Fibroblast of lung (primary cell): ENCODE measurements at places on chromosomes 3 and 15. TPM values are rescaled to one million over a fixed set of nuclear protein-coding genes. Genes with fewer than 3 reads are reported as not detected.

DNA sequence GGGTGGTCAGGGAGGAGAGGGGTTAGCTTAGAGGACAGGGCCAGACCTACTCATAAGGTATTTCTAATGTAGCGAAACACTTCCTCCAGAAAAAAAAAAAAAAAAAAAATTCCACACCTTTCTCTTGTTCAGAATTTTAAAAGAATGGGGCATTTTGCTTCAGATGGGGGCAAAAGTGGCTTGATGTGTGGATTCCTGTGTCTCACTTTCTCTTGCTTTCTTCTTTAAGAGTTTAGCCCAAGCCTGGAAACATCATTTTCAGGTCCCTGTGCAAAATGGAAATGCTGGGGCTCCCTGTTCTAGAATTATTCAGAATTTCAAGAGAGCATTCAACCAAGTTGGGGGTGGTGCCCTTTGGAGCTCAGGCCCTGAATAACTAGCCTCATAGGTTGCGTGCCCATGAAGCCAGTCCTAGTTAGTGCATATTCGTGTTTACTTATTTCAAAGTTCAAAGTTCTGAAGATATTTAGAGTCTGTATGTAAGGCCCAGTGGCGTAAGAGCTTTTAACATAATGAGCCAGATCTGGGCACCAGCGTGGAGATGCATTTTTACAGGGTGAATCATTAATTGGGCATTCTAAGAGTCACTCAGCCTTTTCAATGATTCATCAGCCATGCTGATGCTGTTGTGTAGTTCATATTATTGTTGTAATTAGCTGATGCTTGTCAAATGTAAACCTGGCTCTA, 104.5 kb downstream of the RPLP1 start:
- H3K27me3 ChIP-seq: peaks cover 6% of the 10 kb centered on the region
- DNase-seq: peak; percentile 94
- H3K36me3 ChIP-seq: no peaks in the 10 kb centered on the region
- H3K27ac ChIP-seq: no peak overlapping the region
- H3K4me3 ChIP-seq: no peak overlapping the region
- peaks cover 3% of the 10 kb centered on the region for H3K4me1 ChIP-seq

DNA sequence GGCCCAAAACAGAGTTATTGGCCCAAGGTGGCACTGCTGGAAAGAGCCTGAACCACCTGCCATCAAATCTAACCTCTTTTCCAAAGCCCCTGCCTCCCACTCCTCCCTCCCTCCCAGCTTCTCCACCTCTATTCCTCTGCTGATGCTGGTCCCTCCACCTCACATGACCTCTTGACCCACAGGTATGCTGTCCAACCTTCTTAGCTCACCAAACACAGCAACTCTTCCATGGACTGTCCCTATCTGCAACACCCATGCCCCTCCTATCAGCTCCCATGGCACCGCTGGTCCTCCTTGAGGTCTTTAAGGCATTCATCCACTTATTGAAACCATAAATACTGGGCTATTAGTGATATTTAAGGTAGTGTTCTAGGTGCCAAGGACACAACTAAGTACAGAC, 12.6 kb downstream of the NUP210 start:
- no peak overlapping the region for H3K4me3 ChIP-seq
- no peak overlapping the region for H3K27ac ChIP-seq
- no peak for DNase-seq
- H3K27me3 ChIP-seq: no peaks in the 10 kb centered on the region

- no peak for DNase-seq
- no peak overlapping the region for H3K4me3 ChIP-seq
- no peaks in the 10 kb centered on the region for H3K36me3 ChIP-seq
- no peaks in the 10 kb centered on the region for H3K27me3 ChIP-seq
- no peak overlapping the region for H3K27ac ChIP-seq
- H3K4me1 ChIP-seq: no peaks in the 10 kb centered on the region
These were observed 243.2 kb downstream of the KLF13 start for GRCh38 chr15:31569836-31570235.

GRCh38 chr3:37041546-37042195, 48.4 kb downstream of the MLH1 start:
- H3K4me1 ChIP-seq: peaks cover 2% of the 10 kb centered on the region
- H3K27me3 ChIP-seq: no peaks in the 10 kb centered on the region
- H3K27ac ChIP-seq: no peak overlapping the region
- no peak overlapping the region for H3K4me3 ChIP-seq
- H3K36me3 ChIP-seq: peaks cover 6% of the 10 kb centered on the region

DNA sequence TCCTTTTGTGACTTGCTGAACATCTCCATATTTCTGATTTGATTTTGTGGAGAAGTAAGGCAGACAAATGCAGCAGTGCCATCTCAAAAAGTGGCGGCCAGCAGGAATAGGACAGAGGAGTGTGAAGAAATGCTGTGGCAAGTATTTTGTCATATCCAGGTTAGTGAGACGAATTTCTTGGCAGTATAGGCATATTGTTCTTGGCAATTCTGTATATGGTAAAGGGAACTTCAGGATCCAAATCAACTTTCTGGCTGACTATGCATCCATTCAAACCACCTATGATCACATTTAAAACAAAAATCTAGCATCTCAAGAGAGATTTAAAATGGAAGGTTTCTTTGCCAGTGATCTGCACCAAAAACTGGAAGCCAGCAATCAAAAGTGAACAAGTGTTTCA, 228.0 kb downstream of the DTWD1 start:
- peaks cover 13% of the 10 kb centered on the region for H3K4me1 ChIP-seq
- H3K27me3 ChIP-seq: no peaks in the 10 kb centered on the region
- DNase-seq: peak; percentile 42
- peak overlapping the region; percentile 83 for H3K27ac ChIP-seq
- no peak overlapping the region for H3K4me3 ChIP-seq

GRCh38 chr3:49648354-49649019, 25.7 kb upstream of the APEH start:
- H3K4me1 ChIP-seq: no peaks in the 10 kb centered on the region
- H3K4me3 ChIP-seq: no peak overlapping the region
- H3K27me3 ChIP-seq: no peaks in the 10 kb centered on the region
- no peaks in the 10 kb centered on the region for H3K36me3 ChIP-seq
- H3K27ac ChIP-seq: no peak overlapping the region

- no peaks in the 10 kb centered on the region for H3K4me1 ChIP-seq
- H3K27me3 ChIP-seq: no peaks in the 10 kb centered on the region
- DNase-seq: peak; percentile 23
- no peaks in the 10 kb centered on the region for H3K36me3 ChIP-seq
These were observed 26.5 kb upstream of the AADACL2 start for GRCh38 chr3:151707216-151707615.

- H3K36me3 ChIP-seq: no peaks in the 10 kb centered on the region
- DNase-seq: peak; percentile 70
- H3K4me1 ChIP-seq: no peaks in the 10 kb centered on the region
- no peak overlapping the region for H3K27ac ChIP-seq
- peaks cover 5% of the 10 kb centered on the region for H3K27me3 ChIP-seq
- H3K4me3 ChIP-seq: peak overlapping the region; percentile 49
These were observed 6.4 kb downstream of the CELSR3 start for GRCh38 chr3:48656061-48656840.

- H3K4me1 ChIP-seq: no peaks in the 10 kb centered on the region
- H3K4me3 ChIP-seq: no peak overlapping the region
- no peaks in the 10 kb centered on the region for H3K36me3 ChIP-seq
- peaks cover 12% of the 10 kb centered on the region for H3K27me3 ChIP-seq
These were observed 57.2 kb upstream of the TOPAZ1 start for GRCh38 chr3:44184319-44184953.

- H3K36me3 ChIP-seq: no peaks in the 10 kb centered on the region
- no peak overlapping the region for H3K27ac ChIP-seq
- no peaks in the 10 kb centered on the region for H3K27me3 ChIP-seq
These were observed 145.5 kb upstream of the SYNPR start for GRCh38 chr3:63132461-63133250.

DNA sequence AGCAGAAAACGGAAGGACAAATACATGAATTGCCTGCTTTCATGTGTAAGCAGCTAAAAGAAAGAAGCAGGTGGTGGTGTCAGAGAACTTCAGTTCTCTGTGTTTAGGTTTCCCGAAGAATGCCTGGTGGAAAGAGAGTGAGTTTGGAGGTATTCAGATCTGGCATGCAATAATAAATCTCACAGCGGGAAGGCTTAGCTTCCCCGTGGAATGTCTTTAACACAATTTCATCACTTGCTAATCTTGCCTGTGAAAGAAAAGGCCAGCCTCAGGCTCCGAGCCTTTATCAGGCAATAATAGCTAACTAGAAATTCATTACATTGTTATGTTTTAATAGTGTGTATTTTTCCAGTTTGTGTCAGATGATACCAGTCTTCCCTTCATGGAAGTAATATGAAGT, 220.3 kb downstream of the PDZRN3 start:
- no peaks in the 10 kb centered on the region for H3K36me3 ChIP-seq
- DNase-seq: peak; percentile 10
- H3K27ac ChIP-seq: no peak overlapping the region
- H3K27me3 ChIP-seq: no peaks in the 10 kb centered on the region
- H3K4me3 ChIP-seq: no peak overlapping the region

GRCh38 chr3:61750766-61751165, 189.4 kb downstream of the PTPRG start:
- H3K27ac ChIP-seq: no peak overlapping the region
- H3K4me3 ChIP-seq: no peak overlapping the region
- no peaks in the 10 kb centered on the region for H3K36me3 ChIP-seq
- peak; percentile 28 for DNase-seq

DNA sequence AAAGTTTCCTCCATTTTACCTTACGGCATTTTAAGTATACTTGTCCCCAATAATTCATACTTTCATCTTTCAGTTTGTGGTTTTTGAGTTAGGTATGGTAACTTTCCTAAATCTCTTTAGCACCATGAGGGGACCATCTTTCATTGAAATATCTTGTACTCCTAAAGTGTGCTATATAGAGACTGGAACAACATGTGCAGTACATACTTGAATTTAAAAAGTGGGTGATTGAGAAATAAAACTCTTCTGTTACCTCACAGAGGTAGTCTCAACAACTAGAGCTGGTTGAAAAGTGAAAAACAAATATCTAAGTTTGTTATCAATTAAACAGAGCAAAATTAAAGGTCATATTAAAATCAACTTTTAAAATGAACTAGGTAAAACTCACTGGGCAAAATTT, 423.1 kb downstream of the ROBO2 start:
- no peaks in the 10 kb centered on the region for H3K4me1 ChIP-seq
- H3K4me3 ChIP-seq: no peak overlapping the region
- no peaks in the 10 kb centered on the region for H3K36me3 ChIP-seq
- no peaks in the 10 kb centered on the region for H3K27me3 ChIP-seq

The CCNL1 gene
- total RNA-seq: 140 and 219 TPM in 2 replicates

The CD200R1 gene
- 0.17 TPM in 1 of 2 replicates, not detected in the other for total RNA-seq

The COX17 gene
- 13.9 and 21.0 TPM in 2 replicates for total RNA-seq

The CKMT1A gene
- not detected in 2 replicates for total RNA-seq

The CHRNA3 gene
- total RNA-seq: not detected in 2 replicates

The MESP2 gene
- total RNA-seq: 0.77 and 0.99 TPM in 2 replicates

The CHRD gene
- total RNA-seq: 1.3 and 4.8 TPM in 2 replicates

The PLA1A gene
- total RNA-seq: under 0.01 and 0.26 TPM in 2 replicates

The MAGEL2 gene
- total RNA-seq: under 0.01 TPM in 2 replicates
